ENCODE measurements at places on chromosomes 2 and 18.

GRCh38 chr2:216279031-216279430, 93.3 kb downstream of the MARCHF4 start:
- no peak for DNase-seq

DNA sequence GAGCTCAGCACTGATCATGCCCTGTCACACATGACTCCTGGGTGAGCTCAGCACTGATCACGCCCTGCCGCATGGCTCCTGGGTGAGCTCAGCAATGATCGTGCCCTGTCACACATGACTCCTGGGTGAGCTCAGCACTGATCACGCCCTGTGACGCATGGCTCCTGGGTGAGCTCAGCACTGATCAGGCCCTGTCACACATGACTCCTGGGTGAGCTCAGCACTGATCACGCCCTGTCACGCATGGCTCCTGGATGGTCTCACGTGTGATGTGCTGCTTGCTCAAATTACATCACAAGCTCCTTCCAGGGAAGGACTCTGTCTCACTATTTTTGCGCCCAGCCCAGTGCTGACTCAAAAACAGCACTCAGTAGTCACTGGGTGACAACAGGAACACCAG, 258.0 kb downstream of the HDAC4 start:
- DNase-seq: peak; percentile 22

GRCh38 chr18:48693625-48694262, 154.9 kb downstream of the CTIF start:
- no peak for DNase-seq

- DNase-seq: no peak
Observed at GRCh38 chr2:43207553-43208300, 18.7 kb downstream of the ZFP36L2 start.

DNA sequence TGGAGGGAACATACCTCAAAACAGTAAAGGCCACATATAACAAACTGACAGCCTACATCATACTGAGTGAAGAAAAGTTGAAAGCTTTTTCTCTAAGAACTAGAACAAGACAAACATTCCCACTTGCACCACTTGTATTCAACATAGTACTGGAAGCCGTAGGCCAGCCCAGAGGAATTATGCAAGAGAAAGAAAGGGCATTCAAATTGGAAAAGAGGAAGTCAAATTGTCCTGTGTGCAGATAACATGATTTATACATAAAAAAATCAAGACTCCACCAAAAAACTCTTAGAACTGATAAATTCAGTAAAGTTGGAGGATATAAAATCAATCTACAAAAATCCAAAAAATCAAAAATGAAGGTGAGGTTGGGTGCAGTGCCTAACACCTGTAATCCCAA, 8.0 kb upstream of the KDM3A start:
- DNase-seq: no peak

GRCh38 chr2:37376421-37377186, 32.2 kb downstream of the QPCT start:
- no peak for DNase-seq

Data from lower lobe of right lung (tissue), 2 donors.